ENCODE measurements at places on chromosomes 6 and 20.

DNA sequence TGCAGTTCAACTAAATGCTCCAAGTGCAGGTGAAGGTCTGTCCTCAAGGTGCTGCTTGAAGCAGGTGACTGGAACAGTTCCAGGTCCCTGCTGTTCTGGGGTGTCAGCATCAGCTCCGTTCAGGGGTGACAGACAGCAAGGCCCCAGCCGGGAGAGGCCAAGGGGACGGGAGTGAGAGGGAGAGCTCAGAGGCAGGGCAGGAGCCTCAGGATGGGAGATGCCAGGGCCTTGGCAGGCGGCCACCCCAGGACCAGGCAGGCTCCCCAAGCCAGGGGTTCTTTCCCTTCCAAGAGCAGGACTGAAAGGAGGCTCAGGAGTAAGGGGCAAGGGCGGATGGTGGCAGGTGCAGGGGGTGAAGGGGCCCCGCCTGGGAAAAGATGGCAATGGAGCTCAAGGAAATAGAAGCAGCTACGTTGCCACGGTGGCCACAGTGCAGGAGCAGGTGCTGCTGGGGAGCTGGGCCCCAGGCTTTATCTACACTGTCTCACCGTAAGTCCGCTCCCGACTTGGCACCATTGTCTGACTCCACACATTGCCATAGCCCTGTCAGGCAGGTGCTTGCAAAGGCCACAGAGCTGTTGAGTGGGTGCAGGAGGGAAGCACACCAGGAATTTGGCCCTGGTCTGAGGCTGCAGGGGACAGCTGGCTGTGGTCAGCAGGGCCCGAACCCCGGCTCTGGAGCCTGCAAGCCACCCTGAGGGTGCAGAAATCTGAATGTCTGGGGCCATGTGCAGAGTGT, 43.1 kb downstream of the ERMARD start:
- DNase-seq, result no peak

DNA sequence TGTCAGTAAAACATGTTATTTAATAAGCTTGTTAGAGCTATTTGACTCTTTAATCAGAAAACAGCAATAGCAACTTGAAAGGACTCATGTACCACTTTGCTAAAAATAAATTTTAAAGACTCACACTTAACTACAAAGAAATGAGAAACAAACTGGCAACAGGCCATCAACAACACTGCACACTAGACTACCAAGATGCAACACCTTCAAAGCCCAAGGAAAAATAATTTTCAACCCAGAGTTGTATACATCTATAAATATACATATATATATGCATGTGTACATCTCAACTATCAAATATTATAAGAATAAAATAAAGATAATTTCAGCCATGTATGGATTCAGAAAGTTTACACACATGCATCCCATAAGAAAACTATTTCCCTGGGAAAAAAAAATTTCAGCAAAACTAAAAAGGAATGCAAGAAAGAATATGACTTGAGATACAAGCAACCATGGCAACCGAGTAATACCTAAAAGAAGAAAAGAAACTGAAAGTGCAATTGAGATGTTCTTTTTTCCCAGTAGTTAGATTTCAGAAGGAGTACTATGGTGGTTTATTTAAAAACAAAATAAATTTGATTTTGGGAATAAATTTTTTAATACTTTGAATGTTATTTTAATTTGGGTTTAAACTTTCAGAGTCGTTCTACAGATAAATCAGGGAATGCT, 303.8 kb downstream of the UBE3D start:
- no peak for DNase-seq

- DNase-seq, result no peak
Observed at GRCh38 chr6:34020278-34020677, 125.6 kb downstream of the GRM4 start.

GRCh38 chr6:72328775-72329174, 293.1 kb upstream of the KCNQ5 start:
- no peak for DNase-seq

- DNase-seq, result no peak
Observed at GRCh38 chr6:68633972-68634725, 933 bp upstream of the ADGRB3 start.

Data from stimulated activated CD4-positive, alpha-beta T cell treated with anti-CD3 and anti-CD28 coated beads, Interleukin-1b, Interleukin-23, amount 100 ng/mL, for 48 hours (primary cell).